ENCODE measurements at places on chromosomes 11 and 22.
A peak's percentile ranks its signal among the peaks of the same experiment; 100 is the strongest.

DNA sequence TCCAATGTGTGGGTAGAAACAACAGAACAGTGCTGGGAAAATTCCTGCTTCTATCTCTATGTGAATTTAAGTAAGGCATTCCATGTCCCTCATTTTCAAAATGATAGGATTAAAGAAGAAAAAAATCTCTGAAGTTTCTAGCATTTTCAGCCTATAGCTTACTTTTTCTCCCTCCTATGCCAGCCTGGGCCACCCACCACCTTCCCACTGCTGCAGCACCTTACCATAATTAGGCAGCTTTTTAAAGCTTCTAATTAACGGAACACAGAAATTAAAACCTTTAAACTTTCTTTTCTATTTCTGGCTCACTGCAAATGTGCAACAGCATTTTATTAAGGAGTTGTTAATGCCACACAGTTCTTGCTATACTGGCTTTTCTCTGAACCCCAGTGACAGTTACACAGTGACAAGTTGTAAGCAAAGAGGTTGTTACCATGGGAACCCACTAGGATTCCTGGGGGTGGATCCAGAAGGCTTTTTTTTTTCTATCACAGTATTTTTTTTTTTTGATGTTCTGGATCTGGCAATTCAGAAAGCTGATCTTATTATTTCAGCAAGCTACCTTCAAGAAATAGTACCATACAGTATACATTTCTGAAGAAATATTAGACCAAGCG lies 20.2 kb downstream of the CELF1 start:
- DNase-seq, result no peak

GRCh38 chr22:17786435-17787161 lies 12.3 kb upstream of the BID start:
- DNase-seq, result no peak

DNA sequence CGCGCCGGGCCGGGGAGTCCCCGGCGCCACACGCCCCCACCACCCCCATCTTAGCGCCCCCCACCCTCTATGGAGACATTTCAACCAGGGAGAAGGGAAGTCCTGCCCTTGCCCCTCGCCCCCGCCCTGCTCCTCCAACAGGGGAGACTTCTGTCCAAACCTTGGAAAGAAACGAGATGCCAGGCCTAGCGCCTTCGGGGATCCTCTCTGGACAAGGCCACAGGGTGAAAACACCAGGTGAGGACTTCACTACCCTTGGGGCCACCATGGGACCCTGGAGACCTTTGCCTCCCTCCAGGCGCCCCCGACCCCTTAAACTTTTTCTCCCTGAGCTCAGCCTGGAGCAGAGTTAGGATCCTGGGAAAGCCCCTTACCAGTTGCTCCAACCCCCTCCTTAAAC lies 11.6 kb upstream of the NPAS4 start:
- no peak for DNase-seq

GRCh38 chr11:10459029-10459970 lies 4.2 kb downstream of the AMPD3 start:
- DNase-seq, result no peak

GRCh38 chr11:396511-396947 lies 2.5 kb downstream of the PKP3 start:
- DNase-seq, result no peak

DNA sequence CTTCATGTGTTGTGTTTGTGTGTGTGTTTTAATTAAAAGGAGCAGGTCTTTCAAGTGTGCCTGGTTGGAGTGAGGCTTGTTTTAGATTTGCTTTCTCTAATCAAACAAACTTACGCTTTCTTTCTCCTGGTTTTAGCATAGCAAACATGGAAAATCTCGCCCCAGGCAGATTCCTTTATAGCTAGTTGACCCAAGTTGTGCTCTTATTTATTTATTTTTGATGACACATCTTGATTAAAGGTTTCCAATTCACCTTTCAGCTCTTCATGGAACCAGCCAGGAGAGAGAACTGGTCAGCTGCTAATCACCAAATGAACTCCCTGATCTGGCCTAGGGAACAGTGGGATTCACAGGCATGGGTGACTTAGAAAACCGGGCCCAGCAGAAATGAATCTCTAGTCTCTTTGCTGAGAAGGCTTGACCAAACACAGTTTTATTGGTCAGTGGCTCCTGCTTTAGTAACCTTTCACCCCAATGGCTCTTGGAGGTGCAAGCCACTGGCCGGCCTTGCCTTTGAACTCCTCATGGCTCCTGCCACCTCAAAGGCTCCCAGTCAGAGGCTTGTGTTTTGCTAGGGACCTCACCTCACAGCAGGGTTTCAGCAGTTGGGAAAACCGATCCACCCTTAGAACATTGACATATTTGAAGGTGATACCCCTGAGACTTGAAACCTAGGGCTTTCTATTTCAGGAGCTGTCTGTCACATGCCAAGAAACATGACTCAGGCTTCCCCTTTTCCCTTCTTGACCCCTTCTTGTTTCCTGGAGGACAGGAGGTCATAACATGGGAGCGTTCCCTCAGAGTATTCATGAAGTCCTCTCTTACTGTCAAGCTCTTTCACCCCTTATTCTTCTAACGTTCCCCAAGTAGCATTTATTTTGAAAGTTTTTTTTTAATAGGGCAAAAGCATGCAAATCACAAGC lies 48.8 kb downstream of the EXT2 start:
- DNase-seq, result peak; percentile 45

- DNase-seq, result no peak
Observed at GRCh38 chr22:41913040-41913719, 1.7 kb downstream of the SHISA8 start.

GRCh38 chr22:48267681-48268080 lies 1505.2 kb downstream of the TBC1D22A start:
- DNase-seq, result peak; percentile 9

DNA sequence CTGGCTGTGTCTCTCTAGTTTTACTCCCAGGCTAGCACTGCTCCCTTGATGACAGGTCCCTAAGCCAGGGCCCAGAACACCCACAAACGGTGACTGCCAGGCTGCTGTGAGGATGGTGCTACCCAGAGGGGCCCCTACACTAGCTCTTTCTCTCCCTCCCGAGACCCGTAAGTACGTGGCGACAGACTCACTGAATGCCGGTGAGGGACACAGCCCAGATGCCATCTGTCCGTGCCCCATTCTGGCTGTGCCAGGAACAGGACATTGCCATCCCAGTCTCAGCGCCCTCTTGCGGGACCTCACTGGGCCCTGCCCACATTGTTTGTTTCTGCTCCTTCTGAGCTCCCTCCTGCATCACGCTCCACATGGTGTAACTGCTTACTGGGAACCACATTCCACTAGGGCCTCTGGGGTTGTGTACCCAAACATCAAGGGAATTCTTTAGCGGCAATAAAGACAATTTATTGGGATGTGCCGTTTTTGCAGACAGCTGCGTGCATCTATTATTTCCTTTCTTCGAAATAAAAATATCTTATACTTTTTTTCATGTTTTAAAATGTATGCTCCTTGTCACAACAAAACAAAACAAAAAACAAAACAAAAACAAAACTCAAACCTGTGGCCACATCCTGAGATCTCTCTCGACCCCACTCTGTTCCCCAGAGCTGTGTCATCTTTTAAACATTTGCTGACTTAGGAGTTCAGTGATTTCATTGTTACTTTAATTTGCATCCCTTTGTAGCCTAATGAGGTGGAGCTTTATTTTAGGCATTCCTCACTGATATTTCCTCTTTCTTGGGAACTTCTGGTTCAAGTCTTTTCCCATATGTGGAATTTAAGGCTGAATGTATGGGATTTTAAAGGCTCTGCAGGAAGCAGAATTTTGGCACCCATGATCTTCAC lies 4.4 kb upstream of the TPCN2 start:
- DNase-seq, result peak; percentile 66

DNA sequence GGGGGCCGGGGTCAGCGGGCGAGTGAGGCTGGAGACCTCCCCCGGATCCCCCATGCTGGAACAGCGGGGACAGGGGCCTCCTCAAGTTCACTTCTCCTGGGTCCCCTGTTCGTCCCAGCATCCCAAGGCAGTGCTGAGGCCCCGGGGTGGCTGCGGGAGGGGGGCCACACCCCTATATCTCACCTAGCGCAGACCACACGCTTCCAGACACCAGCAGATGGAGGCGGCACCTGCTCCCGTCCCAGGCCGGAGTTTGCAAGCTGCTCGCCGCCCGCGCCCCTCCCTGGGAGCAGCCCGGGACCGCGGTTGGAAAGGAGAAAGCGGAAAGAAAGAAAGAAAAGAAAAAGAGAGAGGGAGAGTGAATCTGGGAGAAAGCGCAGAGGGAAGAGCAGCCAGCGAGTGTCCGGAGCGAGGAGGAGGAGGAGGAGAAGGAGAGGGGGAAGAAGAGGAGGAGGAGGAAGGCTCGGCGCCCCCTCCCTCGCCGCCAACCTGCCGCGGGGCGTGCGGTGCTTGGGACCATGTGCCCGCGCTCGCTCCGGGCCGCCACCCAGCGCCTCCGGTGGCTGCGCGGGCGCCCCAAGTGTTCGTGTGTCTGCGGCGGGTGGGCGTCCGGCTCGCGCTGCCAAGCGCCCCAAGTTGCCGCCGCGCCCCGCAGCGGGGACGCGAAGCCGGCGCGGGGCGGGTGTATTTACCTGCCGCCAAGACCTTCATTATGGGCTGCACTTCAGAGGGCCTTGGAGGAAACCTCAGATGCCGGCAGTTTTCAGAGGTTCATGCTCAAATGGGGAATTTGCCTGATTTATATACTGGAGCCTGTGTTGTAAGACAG lies at the start of gene LIF:
TSS of gene LIF (minus strand) at position 775 of the 829 bp plus-strand sequence. CDS start at position 711, 64 bp downstream.
- peak; percentile 75 for DNase-seq

- no peak for DNase-seq
Observed at GRCh38 chr11:75591966-75592365, 29.9 kb downstream of the SERPINH1 start.

- no peak for DNase-seq
Observed at GRCh38 chr11:110892741-110893285, 180.6 kb upstream of the ARHGAP20 start.

- no peak for DNase-seq
Observed at GRCh38 chr22:27715106-27715505, 86.5 kb downstream of the MN1 start.

DNA sequence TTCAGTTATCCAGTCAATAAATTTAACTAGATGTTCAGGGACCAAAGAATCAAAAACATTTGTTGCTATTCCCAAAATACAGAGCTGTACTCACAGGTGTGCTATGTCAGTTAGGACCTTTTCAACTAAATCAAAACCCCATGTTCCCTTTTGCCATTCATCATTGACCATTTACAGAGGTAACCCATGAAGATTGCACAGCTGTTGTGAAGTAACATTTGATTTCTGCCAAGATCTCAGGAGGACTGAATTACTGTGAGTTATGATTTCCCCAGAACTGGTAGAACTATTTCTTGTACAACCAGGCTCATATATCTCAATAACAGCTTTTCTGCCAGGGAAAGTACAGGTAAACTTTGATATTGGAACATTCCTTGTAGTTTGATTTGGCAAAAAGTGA lies 131.1 kb upstream of the FIBIN start:
- DNase-seq, result no peak

- DNase-seq, result peak; percentile 79
Observed at GRCh38 chr11:6333095-6333494, 12.8 kb upstream of the CAVIN3 start.

- no peak for DNase-seq
Observed at GRCh38 chr11:78846269-78846668, 271.6 kb upstream of the NARS2 start.

GRCh38 chr11:65430406-65431217 lies 8.0 kb downstream of the NEAT1 start:
- DNase-seq, result no peak

DNA sequence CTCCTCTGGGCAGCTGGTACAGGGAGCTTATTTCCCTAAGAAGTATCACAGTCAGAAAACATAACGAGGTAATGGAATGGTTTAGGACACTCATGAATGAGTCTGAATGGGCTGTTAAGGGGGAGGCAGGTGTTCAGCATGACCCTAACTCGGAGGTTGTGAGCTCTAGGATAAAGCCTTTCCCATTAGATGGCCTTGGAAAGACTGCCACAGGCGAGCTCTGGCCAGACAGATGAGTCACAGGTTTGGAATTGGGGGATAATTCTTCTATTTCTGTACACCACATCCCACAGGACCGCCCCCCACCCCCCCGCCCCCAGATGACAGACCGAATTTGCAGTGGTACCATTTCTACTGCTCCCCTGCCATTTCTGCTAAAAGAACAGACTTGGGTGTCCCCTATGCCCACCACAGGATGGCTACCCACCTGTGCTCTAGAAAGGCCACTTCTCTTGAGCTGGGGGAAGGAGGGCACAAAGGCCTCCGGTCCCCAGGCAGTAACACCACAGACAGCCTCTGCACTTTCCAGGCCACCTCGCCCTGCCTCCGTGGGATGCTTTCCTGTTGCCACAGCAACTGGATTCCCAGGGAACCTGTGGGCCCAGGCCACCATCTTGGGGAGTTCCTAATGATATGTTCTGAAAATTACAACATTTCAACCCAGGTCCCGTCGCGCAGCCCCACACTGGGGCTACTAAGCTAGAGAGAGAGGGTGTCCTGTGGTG lies 76.7 kb downstream of the TRIM29 start:
- no peak for DNase-seq

GRCh38 chr22:22893077-22893805 lies 5.6 kb downstream of the IGLL5 start:
- DNase-seq, result no peak

GRCh38 chr22:36733271-36733670 lies 29.7 kb upstream of the CACNG2 start:
- no peak for DNase-seq

DNA sequence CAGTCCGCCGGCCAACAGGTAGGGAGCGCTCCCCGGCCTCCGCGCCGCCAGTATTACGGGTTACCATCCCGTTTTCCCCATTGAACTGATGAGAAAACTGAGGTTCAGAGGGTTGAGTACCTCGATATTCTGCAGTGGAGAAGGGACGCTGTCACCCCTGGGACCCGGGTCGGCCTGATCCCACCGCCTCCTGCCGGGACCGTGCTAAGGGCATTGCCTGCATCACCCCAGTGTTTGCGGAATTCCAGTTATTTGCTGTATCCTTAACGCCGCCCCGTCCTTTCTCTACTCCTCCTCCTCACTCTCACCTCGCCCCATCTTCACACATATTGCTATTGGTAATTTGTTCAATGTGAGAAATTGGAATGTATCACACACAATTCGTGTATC lies 370 bp upstream of the A4GALT start:
- DNase-seq, result no peak

DNA sequence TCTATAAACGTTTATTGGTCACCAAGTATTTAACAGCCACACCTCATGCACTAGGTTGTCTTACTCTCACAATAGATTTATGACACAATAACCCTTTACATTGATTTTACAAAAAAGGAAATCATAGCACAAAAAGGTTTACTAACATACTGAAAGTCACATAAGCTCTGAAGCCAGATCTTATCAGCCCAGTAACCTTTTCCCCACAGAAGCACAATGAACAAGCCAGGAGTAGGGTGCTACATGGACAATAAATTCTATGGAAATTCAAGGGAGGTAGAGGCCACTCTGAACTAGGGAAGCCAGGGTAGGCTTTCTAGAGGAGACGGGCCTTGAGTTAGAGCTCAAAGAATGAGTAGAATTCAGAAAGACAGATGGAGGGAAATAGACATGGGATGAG lies 633.5 kb upstream of the CADM1 start:
- no peak for DNase-seq
